ENCODE measurements at places on chromosomes 6 and 20.

DNA sequence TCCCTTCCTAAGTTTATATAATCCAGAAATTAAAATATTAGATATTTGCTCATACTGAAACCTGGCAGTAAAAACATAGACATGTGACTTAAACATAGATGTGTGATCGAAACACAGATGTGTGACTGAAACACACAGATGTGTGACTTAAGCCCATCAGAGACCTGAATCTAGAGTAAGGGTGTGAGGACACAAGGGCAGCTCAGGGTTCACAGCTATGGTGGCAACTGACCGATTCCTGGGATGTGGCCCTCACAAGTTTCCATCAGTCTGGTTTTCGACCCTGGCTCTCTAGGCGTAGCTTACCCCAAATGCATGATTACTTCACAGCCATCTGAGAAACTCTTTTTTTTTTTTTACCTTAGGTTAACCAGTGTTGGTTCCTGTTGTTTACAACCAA, 137.0 kb downstream of the NRN1 start:
- no peaks in the 10 kb centered on the region for H3K36me3 ChIP-seq
- H3K27me3 ChIP-seq = no peaks in the 10 kb centered on the region
- H3K27ac ChIP-seq = no peak overlapping the region
- no peaks in the 10 kb centered on the region for H3K4me1 ChIP-seq
- H3K4me3 ChIP-seq = no peak overlapping the region

GRCh38 chr6:122717350-122717749, 62.2 kb upstream of the FABP7 start:
- no peak overlapping the region for H3K27ac ChIP-seq
- no peaks in the 10 kb centered on the region for H3K4me1 ChIP-seq
- H3K36me3 ChIP-seq = no peaks in the 10 kb centered on the region
- no peaks in the 10 kb centered on the region for H3K27me3 ChIP-seq

DNA sequence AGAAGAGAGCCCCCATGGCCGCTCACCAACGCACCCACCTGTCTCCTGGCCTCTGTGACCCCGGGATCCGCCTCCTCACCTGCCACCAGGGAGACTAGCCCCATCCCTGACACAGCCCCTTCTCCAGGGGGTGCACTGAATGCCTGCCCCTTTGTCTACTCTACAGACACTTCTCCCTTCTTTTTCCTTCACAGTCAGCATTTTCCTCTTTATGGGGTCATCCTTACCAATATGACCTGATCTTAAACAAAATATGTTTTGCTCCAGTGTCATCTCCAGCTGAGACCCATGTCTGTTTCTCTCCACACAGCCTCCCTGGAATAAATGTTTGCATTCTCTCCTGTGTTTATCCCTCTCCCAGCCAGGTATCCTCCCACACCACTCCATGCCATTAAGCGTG, 14.6 kb upstream of the CCR6 start:
- H3K4me3 ChIP-seq = no peak overlapping the region
- no peak for DNase-seq
- no peak overlapping the region for H3K27ac ChIP-seq
- no peaks in the 10 kb centered on the region for H3K27me3 ChIP-seq
- H3K4me1 ChIP-seq = no peaks in the 10 kb centered on the region
- H3K36me3 ChIP-seq = no peaks in the 10 kb centered on the region

- H3K4me3 ChIP-seq = no peak overlapping the region
- no peaks in the 10 kb centered on the region for H3K4me1 ChIP-seq
- no peaks in the 10 kb centered on the region for H3K36me3 ChIP-seq
- H3K27me3 ChIP-seq = no peaks in the 10 kb centered on the region
Measured at GRCh38 chr6:119110601-119111548, 32.4 kb upstream of the FAM184A start.

GRCh38 chr20:63568986-63569949, 4.8 kb downstream of the HELZ2 start:
- no peak overlapping the region for H3K27ac ChIP-seq
- H3K4me1 ChIP-seq = peaks cover 10% of the 10 kb centered on the region
- H3K4me3 ChIP-seq = no peak overlapping the region
- no peaks in the 10 kb centered on the region for H3K27me3 ChIP-seq

GRCh38 chr6:44837255-44837654, 449.7 kb downstream of the CDC5L start:
- H3K4me3 ChIP-seq = no peak overlapping the region
- H3K27me3 ChIP-seq = no peaks in the 10 kb centered on the region
- DNase-seq = no peak
- H3K36me3 ChIP-seq = no peaks in the 10 kb centered on the region
- H3K4me1 ChIP-seq = no peaks in the 10 kb centered on the region

DNA sequence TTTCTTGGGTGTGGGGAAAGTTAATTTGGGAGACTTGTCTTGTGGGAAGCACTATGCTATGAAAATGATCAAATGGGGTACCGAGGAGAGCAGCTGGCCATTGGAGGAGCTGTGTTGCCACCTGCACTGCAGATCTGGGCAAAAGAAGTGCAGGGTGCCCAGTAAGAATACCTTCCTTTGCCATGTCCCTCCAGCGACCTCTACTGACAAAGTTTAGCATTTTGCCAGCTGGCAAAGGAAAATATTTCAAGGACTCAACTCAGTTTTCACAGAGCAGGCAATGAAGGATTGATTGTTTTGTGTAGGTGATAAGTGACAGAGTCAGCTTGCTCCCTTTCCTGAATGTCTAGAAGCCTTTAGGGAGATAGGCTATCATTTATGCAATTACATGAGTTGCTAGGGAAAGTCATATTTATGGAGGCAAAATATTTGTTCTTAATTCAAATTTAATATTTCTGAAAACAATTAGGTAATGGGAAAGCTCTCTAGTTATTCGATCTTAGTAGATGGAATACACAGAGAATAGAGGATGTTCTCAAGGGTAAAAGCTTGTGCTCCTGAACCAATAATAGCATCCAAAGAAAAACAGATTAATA, 118.4 kb downstream of the FARS2 start:
- no peak overlapping the region for H3K27ac ChIP-seq
- H3K36me3 ChIP-seq = no peaks in the 10 kb centered on the region
- H3K4me3 ChIP-seq = no peak overlapping the region
- H3K27me3 ChIP-seq = no peaks in the 10 kb centered on the region
- DNase-seq = peak; percentile 58
- H3K4me1 ChIP-seq = no peaks in the 10 kb centered on the region

DNA sequence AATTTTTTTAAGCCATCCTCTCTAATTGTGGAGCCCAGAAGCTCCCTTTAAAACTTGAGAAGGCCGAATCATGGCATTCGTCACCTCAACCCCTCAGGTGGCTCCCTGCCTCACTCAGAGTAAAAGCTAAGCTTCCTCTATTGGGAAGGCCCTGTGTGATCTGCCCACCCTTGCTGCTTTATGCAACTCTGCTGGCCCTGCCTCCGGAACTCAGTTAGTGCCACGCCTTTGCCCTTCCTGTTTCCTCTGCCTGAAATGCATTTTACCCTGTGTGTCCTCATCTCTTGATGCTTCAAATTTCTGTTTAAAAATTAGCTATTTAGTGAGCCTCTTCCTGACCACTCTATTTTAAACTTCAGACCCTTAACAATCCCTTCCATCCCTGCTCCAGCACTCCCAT, 5.7 kb downstream of the PACRG start:
- H3K36me3 ChIP-seq = no peaks in the 10 kb centered on the region
- no peak overlapping the region for H3K27ac ChIP-seq
- H3K27me3 ChIP-seq = no peaks in the 10 kb centered on the region
- H3K4me3 ChIP-seq = no peak overlapping the region
- H3K4me1 ChIP-seq = no peaks in the 10 kb centered on the region

- no peaks in the 10 kb centered on the region for H3K36me3 ChIP-seq
- no peak overlapping the region for H3K4me3 ChIP-seq
- DNase-seq = no peak
- no peaks in the 10 kb centered on the region for H3K27me3 ChIP-seq
- H3K4me1 ChIP-seq = no peaks in the 10 kb centered on the region
- no peak overlapping the region for H3K27ac ChIP-seq
Measured at GRCh38 chr6:13505345-13505734, 17.9 kb upstream of the GFOD1 start.

DNA sequence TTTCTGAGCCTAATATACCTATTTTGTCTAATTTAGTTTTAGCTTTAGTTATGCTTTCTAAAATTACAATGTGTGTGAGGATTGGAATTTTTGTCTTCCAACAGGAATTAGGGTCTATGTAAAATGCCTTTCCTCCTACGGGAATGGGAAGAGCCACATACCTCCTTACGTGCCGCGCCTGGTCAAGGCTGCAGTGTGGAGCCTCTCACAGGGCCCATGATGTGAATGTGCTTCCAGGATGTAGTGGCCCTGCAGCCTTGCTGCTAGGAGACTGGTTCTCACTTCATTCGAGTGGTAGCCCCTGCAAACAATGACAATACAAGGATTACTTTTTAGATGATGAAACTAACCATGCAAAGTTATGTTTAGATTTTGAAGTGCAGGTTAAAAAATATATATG, 110.2 kb downstream of the SOBP start:
- H3K27ac ChIP-seq = no peak overlapping the region
- no peaks in the 10 kb centered on the region for H3K36me3 ChIP-seq
- peaks cover 21% of the 10 kb centered on the region for H3K4me1 ChIP-seq
- DNase-seq = no peak
- no peaks in the 10 kb centered on the region for H3K27me3 ChIP-seq

- H3K4me3 ChIP-seq = no peak overlapping the region
- no peaks in the 10 kb centered on the region for H3K36me3 ChIP-seq
- no peaks in the 10 kb centered on the region for H3K27me3 ChIP-seq
- H3K4me1 ChIP-seq = no peaks in the 10 kb centered on the region
Measured at GRCh38 chr6:123604067-123604466, 32.7 kb downstream of the TRDN start.

DNA sequence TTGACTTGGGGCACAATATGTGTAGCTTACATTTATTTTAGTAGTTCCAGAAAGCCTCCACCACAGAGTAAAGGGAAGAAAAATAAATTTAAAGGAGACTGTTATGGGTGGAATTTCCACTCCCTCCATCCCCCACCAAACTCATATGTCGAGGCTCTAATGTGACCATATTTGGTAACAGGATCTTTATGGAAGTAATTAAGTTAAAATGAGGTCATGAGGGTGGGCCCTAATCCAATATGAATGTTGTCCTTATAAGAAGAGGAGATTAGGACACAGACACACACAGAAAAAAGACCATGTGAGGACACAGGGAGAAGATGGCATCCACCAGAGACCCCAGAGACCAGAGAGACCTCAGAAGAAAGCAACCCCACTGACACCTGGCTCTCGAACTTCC, 189.7 kb downstream of the EDN1 start:
- H3K4me3 ChIP-seq = no peak overlapping the region
- no peaks in the 10 kb centered on the region for H3K27me3 ChIP-seq
- no peak for DNase-seq
- no peaks in the 10 kb centered on the region for H3K36me3 ChIP-seq
- H3K27ac ChIP-seq = no peak overlapping the region

DNA sequence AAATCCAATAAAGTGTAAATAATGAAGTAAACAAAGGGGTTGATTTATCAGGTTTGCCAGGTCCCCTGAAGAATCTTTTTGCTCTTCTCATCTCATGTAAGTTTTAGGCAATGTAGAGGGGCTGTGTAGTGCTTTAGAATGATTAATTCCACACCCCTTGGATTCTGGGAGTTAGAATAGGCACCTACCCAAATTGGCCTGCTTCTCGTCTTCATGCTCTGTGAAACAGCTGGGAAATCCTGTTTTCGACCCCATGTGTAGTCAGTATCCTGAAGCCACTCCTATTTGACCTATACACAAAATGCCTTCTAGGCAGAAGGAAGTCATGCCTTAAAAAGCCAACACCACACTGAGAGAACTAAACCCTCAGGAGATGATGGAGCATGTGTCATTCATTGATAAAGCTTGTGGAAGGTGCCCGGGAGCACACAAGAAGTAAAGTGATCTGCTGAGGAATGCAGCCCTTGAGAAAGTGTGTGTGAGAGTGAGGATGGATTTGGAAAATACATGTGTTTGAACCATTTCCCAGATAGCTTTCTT, 170.9 kb downstream of the KLHL32 start:
- H3K4me3 ChIP-seq = no peak overlapping the region
- no peak for DNase-seq
- no peaks in the 10 kb centered on the region for H3K4me1 ChIP-seq
- H3K27ac ChIP-seq = no peak overlapping the region
- no peaks in the 10 kb centered on the region for H3K36me3 ChIP-seq

GRCh38 chr6:109304284-109305015, 77.8 kb downstream of the CD164 start:
- no peaks in the 10 kb centered on the region for H3K36me3 ChIP-seq
- H3K27me3 ChIP-seq = no peaks in the 10 kb centered on the region
- no peak overlapping the region for H3K4me3 ChIP-seq
- H3K4me1 ChIP-seq = peaks cover 17% of the 10 kb centered on the region
- no peak overlapping the region for H3K27ac ChIP-seq
- no peak for DNase-seq
